ENCODE measurements at places on chromosomes 3 and 15.

- DNase-seq, result no peak
Measured at GRCh38 chr15:95761501-95762165, 568.9 kb upstream of the NR2F2 start.

DNA sequence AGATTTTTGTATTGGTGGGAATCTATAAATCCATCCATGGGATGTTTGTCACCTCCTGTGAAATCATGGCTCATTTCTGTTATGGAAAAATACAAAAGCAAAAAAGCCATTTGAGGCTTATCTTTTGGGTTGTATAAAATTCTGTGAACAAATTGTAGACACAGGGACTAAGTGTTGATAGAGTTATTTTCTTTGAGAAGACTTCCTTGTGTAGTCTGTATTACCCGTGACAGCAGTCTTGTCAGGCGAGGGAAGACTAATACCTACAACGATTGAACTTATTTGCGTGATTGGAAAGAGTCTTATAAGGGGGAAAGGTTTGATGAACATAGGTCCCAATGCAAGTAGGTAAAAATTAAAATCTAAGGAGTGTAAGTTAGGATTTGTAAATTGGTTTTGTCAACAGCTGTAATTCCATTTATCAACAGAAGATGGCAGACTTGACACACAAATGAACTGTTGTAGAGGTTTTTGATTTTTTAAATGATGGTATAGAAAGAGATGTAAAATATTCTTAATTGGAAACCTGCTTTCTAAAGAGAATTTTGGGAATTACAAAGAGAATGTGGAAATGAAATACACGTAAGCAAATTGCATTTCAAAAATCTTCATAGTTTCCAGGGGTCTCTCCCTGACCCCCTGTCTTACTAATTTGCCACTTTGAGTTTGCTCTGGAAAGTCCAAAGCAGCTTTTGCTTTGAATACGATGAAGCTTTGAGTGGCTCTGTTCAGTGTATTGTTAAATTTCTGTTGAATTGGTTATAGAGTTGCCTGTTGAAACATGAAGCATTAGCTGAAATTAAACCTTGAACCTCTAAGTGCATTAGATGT lies 33.2 kb downstream of the SLC25A26 start:
- DNase-seq, result peak; percentile 40

GRCh38 chr3:83625261-83625660 lies 1333.5 kb upstream of the CADM2 start:
- no peak for DNase-seq

DNA sequence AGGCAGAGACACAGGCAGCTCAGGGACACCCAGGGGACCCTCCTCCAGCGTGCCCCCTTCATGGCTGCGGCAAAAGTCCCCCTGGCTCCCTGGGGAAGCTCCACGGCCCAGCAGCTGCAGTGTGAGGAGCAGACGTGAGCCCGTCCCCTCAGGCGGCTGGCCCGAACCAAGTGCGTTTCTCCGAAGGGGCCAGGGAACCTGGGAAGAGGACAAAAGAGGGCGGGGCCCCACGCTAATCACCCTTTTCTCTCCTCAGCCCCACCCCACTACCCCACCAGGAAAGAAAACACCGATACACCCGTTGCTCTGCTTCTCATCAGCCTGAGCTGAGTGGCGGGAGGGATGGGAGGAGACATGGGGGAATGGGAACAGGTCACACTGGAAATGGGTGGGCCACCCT lies at the start of gene MUC4:
Gene MUC4 (minus strand): TSS at position 174 of the 400 bp plus-strand sequence. CDS start 112 bp downstream, at position 62.
- no peak for DNase-seq

GRCh38 chr3:177361081-177361938 lies 164.0 kb upstream of the TBL1XR1 start:
- peak; percentile 79 for DNase-seq

GRCh38 chr3:196915375-196915774 lies 27.0 kb downstream of the NCBP2 start:
- DNase-seq, result no peak

GRCh38 chr3:142148792-142149672 lies at the start of gene TFDP2:
TSS of gene TFDP2 (minus strand) at chr3:142149544. CDS start at chr3:142101749, 47,795 bp downstream.
- peak; percentile 92 for DNase-seq

DNA sequence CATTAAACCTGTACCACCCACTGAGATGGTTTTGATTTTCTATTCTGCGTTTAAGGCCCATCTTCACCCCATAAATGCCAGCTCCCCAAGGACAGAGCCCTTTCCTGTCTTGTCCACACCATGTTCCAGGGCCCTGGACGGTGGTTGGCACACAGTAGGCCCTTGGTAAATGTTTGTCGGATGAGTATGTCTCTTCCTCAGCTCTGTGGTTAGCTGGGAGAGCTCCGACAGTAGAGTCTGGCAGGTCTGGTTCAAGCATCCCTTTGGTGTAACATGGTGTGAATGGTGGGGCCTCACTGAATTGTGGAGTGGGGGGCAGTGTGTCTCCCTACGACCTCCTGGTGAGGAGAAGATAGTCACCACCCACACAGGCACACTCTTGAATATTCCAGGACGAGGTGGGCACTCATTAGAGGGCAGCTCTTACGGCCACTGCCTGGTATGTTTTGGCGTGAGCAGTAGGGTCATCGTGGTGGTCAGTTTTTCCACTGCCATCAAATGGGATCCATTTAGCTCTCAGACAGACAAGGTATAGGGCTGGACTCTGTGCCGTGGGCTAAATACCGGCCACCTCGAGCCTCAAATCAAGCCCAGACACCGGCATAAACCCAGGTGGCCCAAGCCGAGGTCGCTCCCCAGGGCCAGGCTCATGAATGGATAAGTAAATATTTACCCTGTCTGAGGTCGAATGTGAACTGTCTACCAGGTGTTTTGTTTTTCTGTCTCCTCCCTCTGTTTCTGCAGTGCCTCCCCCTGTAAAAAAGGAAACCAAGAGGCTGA lies 61.3 kb downstream of the SMAD3 start:
- DNase-seq, result no peak

GRCh38 chr3:71972031-71972430 lies 187.1 kb upstream of the PROK2 start:
- DNase-seq, result no peak

DNA sequence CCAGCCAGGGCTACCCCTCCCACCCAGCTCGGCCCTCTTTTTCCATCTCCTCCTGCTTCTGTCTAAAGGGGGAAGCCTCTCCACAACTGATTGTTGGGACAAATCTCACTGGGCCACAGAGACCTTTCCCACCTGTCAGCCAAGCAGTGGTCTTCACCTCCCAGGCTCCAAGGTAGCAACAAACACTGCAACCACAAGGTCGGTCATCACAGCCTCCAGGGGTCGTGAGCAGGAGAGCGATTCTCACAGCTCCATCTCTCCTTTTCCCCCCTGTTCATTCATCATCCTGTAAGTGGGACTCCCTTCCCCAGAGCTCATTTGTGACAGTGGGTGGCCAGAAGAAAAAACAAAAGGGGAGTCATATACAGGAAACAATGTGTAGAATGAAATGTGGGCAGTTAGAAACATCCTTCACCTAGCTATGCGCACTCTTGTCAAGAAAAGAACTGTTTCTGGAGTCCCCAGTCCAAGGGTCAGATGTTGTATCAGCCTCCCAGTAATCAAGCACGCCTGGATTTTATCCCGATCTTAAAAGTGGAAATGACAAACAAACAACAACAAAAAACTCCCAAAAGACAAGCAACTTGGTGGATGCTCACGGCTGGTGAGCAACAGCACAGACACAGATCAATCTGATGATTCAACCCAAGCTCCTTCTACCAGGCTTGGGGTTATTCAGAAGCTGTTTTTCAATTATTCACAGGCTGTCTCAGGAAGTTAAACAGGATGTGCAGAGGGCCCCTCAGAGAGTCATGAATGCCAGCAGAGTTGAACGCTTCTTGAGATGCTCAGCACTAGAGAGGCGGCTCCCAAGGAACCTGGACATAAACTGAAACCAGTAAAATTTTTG lies 22.4 kb downstream of the LYZL4 start:
- peak; percentile 56 for DNase-seq

- DNase-seq, result no peak
Measured at GRCh38 chr3:185242642-185243041, 11.2 kb downstream of the EHHADH start.

GRCh38 chr3:3625544-3626271 lies 173.5 kb upstream of the LRRN1 start:
- no peak for DNase-seq

- no peak for DNase-seq
Measured at GRCh38 chr15:84690342-84690741, 25.6 kb downstream of the SEC11A start.

DNA sequence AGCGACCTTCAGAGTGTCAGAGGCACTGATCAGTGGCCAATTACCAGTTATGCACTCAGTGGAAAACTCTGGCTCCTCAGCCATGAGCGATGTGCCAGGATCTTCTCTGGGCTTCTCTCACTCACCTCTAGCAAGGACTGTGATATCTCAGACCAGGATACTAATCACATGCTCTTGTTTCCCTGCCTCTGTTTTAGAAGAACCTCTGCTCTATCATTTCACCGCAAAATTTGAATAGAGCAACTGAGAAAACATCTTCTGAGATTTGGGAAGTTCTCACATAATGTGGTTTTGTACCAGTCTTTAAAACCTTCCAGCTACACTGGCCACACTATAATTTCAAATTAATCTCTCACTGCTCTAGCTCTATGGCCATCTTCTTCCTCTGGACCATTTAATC lies 325.8 kb upstream of the FRG2C start:
- DNase-seq, result no peak

GRCh38 chr3:149790698-149791097 lies 1.7 kb downstream of the ANKUB1 start:
- no peak for DNase-seq

GRCh38 chr15:58213587-58214338 lies 75.6 kb downstream of the AQP9 start:
- no peak for DNase-seq

GRCh38 chr3:69212411-69213160 lies 90.2 kb upstream of the LMOD3 start:
- peak; percentile 80 for DNase-seq

- no peak for DNase-seq
Measured at GRCh38 chr15:77800305-77800704, 167.6 kb upstream of the LINGO1 start.

- DNase-seq, result peak; percentile 89
Measured at GRCh38 chr3:123757281-123757940, 126.7 kb downstream of the MYLK start.

DNA sequence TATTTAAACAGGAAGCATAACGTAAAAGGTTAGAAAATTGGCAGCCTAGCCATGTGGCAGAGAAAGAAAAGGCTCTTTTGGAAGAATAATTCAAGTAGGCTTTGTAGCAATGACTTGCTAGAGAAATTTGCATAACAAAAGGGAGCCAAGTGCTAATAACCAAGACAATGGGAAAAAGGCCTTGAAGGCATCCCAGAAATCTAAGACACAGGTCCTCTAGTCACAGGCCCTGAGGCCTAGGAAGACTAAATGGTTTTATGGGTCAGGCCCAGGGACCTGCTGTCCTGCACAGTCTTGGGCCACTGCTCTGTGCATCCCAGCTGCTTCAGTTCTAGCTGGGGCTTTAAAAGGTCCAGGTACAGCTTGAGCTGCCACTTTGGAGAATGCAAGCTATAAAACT lies 78.5 kb downstream of the FGF7 start:
- no peak for DNase-seq

GRCh38 chr3:125433611-125434041 lies 58.5 kb upstream of the ZNF148 start:
- no peak for DNase-seq

- no peak for DNase-seq
Measured at GRCh38 chr3:122586098-122586497, 8.6 kb downstream of the PARP15 start.

DNA sequence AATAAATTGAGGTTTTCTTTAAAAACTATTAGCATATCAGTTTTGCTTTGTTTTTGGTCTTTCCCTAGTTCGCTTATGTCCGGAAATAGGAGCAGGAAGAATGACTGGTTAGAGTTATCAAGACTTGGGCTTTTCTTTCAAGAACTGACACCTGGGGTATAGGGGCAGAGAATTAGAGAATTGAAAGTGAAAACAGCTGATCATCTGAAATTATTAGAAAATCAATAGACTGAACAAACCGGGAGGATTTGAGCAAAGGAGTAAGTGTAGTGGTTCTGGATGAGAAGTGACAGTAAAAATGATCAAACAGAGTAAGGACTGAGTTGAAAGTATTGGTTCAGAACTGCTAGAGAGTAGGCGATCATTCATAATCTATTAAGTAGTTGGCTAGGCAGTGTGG lies 6.0 kb downstream of the MINDY2 start:
- no peak for DNase-seq

- no peak for DNase-seq
Measured at GRCh38 chr3:115996420-115997108, 373.3 kb downstream of the GAP43 start.

- DNase-seq, result no peak
Measured at GRCh38 chr15:64959128-64959527, 30.6 kb downstream of the SPG21 start.

- no peak for DNase-seq
Measured at GRCh38 chr3:1365528-1365927, 272.7 kb downstream of the CNTN6 start.

- no peak for DNase-seq
Measured at GRCh38 chr3:4139462-4140140, 163.6 kb upstream of the SETMAR start.

DNA sequence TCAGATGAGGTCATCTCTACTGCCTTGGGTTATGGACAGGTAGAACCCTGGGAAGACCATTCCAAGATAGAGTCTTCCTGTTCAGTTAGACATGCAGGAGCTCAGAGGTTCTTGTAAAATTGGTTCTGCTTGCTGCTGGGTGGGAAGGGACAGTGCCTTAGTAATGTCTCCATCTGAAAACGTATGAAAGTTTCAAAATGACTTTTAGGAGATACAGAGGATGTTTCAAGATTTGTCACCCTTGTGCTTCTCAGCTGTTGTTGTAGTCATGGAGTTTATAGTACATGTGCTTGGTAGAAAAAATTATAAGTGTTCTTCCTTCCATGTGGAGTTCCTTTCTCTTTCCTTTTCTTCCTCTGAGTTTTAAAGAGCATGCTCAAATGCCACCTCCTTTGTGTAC lies 885.2 kb upstream of the CFAP20DC start:
- DNase-seq, result no peak
